ENCODE measurements at places on chromosomes 7 and 10.
A peak's percentile ranks its signal among the peaks of the same experiment; 100 is the strongest.

GRCh38 chr7:81308643-81309322 lies 389.9 kb upstream of the SEMA3C start:
- DNase-seq: no peak

- DNase-seq: no peak
Observed at GRCh38 chr10:79079490-79080355, 11.0 kb downstream of the ZMIZ1 start.

DNA sequence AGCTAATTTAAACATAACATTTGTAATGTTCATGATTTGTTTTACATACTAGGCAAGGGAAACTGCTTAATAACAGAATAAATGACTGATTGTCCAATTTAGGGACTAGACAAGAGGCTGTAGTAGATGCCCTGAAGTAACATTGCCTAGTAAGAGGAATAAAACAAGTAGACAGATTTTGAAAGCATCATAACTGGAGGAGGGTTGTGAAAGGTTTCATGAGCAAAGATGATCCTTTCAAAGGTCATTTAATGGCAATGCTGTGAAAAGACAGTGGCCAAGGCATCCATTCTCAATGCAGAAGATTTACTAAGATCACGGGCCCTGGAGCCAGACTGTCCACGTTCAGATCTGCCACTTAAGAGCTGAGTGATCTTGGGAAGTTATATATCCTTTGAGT lies 44.8 kb upstream of the HHEX start:
- no peak for DNase-seq

- no peak for DNase-seq
Observed at GRCh38 chr10:70981936-70982335, 93.6 kb upstream of the PCBD1 start.

DNA sequence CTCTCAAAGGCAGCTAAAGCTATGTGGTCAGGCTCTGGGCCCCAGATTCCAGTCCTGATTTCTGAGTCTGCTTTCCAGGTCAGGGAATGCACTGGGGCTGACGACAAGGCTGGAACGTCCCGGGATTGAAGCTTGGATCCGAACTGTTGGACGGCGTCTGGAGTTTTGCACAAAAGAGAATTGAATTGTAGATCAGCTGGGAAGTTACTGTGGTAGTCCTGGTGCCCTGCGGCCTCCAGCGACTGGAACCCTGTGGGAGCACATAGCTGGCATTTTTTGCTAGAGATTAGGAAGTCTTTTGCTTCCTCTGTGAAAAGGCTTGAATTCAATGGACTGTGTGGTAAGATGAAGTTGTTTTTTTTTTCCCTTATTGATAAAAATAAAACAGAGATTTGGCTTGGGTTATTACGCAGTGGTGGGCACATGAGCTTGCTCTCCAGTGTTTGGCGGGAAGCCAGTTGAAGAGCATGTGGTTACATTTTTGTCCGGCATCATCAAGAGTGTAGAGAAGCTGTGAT lies at the start of gene HK1:
Gene HK1, plus strand, starts transcription at position 51 of the 518 bp plus-strand sequence.
- DNase-seq: no peak

DNA sequence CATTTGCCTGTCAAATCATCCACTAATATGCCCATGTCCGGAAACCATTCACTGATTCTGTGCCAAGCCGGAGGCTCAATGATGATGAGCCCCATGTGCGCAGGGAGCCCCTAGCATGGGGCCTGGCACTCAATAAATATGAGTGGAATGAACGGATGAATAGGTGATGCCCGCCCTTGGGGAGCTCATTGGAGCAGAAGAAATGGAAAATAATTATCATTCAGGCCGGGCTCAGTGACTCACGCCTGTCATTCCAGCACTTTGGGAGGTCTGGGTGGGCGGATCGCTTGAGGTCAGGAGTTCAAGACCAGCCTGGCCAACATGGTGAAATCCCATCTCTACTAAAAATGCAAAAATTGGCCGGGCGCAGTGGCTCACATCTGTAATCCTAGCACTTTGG lies 11.0 kb downstream of the RHBDD2 start:
- no peak for DNase-seq

GRCh38 chr10:62426600-62426999 lies 52.4 kb downstream of the ZNF365 start:
- no peak for DNase-seq

- DNase-seq: no peak
Observed at GRCh38 chr10:33198610-33199009, 135.9 kb downstream of the NRP1 start.

DNA sequence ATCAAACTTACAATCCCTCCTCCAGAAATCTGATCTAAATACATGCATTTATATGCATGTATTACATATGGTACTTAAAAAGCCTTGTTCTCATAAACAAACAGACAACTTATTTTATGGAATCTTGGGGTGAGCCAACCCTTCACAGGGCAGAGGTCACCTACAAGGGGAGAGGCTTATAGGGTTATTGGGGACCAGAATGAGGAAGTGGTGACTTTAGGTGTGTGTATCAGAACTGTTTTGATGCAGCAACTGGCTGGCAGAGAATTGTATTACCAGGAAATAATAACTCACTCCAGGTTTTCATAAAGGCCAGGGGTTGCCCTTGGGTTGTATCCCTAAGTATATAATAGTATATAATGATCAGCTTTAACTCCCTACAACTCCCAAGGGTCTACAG lies 91.1 kb downstream of the SVIL start:
- DNase-seq: no peak

DNA sequence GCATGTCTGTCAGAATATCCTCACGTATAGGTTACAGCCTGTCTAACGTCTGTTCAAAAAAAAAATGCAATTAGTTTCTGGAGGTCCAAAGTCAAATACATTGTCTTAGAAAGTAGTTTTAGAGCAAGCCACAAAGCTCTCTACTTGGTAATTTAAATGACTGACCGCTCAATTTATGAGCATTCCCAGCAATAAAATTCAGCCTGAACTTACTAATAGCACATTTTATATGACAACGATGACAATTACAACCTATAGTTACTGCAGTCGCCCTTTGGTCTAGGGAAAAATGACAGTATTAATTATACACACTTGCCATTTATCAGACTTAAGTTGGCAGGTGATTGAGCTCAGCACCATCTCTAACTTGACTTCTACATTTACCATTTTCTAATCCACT lies 425.8 kb upstream of the STEAP1 start:
- no peak for DNase-seq

DNA sequence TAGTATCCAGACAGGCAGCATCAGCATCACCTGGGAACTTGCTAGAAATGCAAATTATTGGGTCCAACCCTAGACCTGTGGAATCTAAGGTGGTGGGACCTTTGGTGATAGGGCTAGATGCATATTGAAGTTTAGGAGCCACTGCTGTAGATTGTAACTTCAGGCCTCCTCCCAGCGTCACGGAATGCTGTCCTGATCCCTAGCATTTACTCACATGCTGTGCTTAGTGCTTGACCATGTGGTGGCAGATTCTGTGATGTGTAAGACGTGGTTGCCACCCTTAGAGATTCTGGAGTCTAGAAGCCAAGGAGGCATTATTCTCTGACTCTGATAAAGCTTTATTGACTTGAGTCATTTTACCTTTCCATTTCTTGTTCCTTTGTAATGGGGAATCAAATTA lies 13.5 kb downstream of the AHR start:
- DNase-seq: no peak

GRCh38 chr7:136000288-136000913 lies 23.2 kb upstream of the MTPN start:
- DNase-seq: no peak

DNA sequence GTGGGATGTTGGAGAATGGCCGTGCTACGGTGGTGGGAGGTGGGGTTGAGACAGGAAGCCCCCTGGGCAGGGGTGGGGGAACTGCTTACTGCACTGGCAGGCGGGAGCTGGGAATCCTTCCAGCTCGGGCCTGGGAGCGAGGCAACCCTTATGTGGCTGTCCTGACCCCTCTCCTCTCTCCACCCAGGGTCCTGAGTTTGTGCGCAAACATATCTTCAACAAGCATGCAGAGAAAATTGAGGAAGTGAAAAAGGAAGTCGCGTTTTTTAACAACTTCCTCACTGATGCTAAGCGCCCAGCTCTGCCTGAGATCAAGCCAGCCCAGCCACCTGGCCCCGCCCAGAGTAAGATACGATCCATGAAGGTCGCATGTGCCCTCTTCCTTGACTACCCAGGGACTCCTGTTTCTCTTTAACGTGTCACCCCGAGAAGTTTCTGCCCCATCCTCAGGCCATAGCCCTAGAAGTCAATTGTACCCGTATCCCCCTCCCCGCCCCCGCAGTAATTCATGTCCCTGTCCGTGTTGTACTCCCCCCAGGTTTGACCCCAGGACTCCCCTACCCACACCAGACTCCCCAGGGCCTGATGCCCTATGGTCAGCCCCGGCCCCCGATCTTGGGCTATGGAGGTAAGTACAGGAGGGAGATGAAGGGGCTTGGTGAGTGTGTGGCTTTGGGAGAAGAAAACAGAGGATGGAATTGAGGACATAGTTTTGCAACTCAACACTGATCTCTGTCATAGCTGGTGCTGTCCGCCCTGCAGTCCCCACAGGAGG lies 1.8 kb downstream of the UFSP1 start:
- no peak for DNase-seq

DNA sequence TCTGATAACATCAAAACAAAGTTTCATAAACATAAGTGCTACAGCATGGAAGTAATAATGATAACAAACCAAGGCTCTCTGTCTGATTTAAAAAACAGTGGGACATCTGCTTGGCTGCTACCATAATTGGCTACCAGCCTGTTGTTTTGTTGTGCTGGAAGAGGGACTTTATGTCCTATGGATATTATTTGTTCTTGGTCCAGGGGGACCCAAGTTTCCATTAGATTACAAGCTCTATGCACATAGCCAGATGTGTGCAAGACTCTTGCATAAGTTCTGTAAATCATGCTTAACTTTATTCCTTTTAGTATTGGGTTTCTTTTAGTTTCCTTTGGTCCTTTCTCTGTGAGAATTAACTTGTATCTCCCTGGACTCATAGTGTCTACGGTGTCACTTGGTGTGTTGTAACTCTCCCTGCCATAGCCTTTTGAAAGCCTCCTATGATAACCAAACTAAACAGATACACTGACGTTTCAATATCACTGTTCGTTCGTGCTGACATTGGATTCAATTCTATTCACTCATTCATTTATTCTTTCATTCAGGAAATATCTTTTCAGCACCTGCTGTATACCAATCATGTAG lies 41.4 kb upstream of the CD36 start:
- DNase-seq: no peak

DNA sequence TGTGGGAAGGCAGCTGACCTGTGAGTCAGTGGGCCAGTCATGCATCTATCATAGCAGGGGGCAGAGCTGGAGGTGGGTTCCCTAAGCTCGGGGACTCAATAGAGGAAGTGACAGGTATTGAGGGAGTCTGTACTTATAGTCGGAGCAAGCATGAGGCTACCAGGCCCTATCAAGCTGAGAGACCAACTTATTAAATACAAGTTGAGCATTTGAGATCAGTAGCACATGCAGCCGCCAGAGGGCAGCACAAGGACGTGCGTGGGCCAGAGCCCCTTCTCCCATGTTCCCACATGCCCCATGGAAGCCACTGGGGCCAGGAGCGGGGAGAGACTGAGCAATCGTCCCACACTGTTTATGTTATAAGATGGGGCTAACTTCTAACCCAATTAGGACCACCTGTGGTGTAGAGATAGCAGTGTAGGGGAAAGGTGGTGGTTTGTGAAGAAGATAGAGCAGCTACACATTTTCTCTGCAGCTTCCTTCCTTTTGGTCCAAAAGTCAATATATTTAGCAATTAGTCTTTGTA lies 13.0 kb upstream of the STK31 start:
- peak; percentile 18 for DNase-seq

DNA sequence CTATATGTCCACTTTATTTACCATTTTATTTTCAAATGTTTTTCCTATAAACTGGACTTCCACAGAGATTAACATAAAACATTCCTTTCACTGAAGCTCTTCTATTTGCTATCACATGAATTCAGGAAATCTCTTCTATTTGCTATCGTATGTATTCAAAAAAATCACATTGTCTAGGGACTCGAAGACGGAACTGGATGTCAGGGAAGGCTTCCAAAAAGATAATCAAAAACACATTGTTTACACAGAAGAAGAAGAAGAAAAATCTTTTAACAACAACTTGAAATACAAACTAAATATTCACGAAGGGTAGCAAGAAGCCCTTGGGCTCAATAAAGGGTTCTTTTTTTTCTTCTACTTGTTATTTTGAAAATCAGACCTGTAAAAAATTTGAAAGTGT lies 426.1 kb upstream of the LRRN3 start:
- no peak for DNase-seq

DNA sequence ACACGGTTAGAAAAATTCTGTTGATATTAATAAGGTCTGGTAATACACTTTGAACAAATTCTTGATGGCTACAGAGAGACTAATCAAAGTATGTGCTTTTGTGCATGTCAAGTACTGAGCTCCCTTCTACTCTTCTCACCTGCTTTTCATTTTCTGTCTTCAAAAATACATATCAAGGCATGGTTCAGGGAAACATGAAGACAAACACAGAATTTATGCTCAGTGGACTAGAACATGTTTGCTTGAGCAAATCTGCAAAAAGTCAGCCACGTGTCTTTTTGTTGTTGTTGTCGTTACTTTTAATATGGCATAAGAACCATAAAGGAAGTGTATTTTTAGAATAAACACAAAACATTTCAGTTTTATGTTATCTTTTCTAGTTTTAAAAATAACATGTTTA lies 21.9 kb downstream of the CDK13 start:
- no peak for DNase-seq

- DNase-seq: no peak
Observed at GRCh38 chr7:139341776-139342226, 664 bp downstream of the FMC1 start.

DNA sequence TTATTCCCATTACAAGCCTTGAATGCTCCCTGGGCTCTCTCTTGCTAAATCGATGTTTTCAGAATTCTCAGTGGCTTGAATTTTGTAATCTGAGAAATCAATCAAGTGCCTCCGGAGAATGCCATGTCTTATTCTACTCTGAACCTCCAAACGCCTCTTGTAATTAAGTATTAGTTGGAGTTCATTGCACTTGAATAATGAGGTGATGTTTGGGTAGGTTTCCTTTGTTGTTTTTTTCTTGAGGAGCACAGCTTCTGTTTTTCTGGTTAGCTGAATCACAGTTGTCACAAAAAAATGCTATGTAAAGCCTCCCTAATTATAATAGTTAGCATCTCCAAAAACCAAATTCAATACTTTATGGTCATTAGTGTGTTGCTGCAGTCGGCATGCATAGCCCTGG lies 100.3 kb downstream of the PLPP4 start:
- no peak for DNase-seq

DNA sequence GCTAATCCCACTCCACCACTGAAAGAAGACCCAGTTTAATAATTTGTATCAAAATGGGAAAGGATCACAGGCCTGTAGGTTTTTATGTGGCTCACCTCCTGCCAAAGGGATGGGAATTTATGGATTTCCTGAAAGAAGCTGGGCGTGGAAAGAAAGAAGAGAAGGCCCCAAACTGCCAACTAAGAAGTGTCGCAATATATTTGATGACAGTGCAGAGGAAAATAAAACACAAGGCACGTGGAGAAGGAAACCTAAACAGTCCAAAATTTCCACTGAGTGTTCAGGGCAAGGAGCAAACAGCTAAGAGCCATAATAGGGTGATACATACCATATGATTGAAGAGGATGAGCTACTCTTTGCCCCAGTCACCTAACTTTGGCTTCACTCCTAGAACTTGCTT lies 667.2 kb downstream of the GATA3 start:
- no peak for DNase-seq

- DNase-seq: no peak
Observed at GRCh38 chr10:33279811-33280602, 54.5 kb downstream of the NRP1 start.
